NCI-H446 (cell line): ENCODE measurements at places on chromosomes 12 and 14.

DNA sequence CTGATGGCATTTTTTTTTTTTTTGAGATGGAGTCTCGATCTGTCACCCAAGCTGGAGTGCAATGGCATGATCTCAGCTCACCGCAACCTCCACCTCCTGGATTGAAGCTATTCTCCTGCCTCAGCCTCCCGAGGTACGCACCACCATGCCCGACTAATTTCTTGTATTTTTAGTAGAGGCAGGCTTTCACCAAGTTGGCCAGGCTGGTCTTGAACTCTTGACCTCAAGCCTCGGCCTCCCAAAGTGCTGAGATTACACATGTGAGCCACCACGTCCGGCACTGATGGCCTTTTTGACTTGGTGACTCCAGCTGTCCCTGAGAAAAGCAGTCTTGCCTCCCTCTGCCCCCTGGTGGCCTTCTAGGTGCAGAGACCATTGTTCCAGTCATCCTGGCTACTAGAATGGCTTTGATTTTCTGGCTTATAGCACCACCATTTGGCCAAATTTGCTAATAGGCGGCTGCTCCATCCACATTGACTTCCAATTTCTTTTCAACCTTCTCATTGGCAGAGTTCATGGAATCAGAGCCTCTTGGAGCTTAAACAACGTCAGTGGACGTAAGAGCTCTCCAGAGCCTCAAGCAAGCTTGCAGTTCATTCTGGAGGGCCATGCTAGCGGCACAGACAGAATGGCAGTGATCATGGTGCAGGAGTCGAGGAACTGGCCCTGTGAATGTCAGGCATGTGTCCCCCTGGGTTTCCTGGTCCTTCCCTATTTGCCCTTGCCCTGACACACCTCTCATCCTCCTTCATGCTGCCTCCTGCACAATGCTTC lies 25.4 kb upstream of the EIF4B start:
- DNase-seq = peak; percentile 91

- no peak for DNase-seq
Measured at GRCh38 chr12:50104417-50105366, 884 bp downstream of the GPD1 start.

DNA sequence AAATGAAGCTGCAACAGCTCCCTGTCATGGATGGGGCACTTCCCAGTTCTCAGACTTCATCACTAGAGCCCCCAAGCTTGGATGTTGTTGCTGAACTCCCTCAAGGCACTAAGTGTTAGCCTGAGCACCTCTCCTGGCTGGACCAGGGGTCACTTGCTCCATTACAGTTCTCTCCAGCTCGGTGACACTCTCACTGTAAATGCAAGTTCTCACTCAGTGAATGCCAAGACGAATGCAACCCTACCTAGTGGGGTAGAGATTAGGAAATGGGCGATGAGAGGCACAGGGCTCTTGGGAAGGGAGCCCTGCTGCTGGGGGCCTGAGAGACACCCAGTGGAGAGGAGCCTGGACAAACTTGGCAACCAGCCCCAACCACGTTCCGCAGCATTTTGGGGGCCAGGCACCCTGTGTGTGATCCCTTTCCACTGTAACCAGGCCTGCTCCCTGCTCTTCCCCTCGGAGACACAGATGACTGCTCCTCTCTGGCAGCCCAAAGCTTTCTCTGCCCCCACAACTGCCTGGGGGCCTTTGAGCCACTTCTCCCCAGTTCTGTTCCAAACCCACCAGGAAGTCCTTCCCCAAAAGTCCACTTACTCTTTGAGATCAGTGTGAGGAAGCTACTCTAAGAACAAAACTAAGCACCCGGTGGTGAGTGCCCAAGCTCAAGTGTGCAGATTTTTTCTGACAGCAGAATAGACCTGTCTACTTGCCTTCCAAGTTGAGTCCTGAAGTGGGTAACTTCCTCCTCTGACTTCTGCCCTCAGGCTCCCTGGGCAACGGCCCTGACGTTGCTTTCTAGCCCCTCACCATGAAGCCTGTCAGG lies 8.0 kb upstream of the SELPLG start:
- no peak for DNase-seq

GRCh38 chr12:51941604-51942003 lies 9.9 kb upstream of the ACVR1B start:
- DNase-seq = no peak

GRCh38 chr12:49580572-49581535 lies 12.9 kb upstream of the MCRS1 start:
- peak; percentile 85 for DNase-seq

DNA sequence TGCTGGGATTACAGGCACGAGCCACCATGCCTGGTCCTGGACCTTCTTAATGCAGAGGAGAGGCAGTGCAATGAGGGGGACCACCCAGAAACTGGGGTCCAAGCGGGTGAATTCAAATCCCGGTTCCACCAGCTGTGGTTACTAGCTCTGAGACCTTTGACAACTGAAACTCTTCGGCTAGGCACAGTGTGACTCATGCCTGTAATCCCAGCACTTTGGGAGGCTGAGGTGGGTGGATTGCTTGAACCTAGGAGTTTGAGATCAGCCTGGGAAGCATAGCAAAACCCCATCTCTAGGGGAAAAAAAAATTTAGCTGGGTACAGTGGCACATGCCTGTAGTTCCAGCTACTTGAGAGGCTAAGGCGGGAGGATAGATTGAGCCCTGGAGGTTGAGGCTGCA lies 5.0 kb upstream of the CD4 start:
- DNase-seq = no peak

GRCh38 chr14:75984674-75985073 lies 889 bp upstream of the IFT43 start:
- no peak for DNase-seq

DNA sequence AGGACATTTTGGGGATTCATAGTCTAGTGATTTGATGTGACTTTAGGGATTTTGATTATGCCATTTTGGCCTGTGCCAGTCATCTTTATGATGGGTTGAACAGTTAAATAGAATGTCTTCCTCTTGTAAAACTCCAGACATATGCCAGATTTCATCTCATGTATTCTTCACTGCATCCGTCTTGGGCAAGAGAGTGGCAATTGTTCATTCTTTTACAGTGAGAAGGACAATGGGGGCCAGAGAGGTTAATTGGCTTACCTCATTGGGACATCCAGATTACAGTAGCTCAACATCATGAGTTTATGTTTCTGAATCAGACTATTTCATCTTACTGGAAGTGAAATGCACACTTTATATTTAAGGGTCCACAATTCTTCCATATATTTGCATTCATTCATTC lies 108.2 kb upstream of the SLC38A2 start:
- no peak for DNase-seq

DNA sequence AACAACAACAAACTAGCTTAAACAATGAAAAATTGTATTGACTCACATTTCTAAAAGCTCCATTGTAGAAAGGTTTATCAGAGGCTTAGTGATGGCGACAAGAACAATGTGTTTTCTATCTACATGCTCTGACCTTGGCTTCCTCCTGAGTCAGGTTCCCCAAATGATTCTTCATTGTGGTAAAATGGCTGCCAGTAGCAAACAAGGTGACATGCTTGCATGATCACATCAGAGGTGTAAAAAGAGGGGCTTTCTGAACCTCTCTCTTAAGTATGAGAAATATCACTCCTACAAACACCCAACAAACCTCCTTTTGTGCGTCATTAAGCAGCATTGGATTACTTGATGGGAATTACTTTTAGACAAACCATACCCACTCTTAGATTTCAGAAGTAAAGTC lies 252.4 kb upstream of the SYT1 start:
- DNase-seq = no peak

DNA sequence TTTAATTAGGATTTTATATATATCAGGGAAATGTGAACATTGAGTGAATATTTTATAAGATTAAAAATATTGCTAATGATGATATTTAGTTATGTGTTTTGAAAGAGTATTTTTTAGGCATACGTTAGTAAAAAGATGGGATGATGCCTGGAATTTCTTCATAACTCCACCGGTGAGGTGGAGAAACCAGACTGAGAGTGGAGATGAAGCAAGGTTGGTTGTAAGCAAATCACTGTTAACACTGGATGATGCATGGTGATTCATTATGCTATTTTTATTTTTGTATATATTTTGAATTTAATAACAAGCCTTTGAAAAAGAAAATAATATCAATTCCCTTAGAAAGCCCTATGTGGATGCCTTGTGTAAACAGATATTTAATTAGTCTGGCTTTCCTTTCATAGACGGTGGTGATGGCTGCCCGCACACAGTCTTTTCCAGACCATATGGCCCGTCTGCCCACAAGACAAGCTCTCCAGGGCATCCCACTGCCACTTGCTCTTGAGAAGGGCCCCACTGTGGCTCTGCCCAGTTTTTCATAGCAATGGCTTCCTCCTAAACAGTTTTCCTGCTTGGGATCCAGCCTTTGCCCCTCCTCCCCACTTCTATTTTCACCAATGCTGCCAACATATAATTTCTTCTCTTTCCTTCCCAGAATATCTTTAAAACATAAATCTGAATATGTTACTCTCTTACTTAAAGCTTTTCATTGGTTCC lies 95.4 kb downstream of the HELB start:
- peak; percentile 71 for DNase-seq

DNA sequence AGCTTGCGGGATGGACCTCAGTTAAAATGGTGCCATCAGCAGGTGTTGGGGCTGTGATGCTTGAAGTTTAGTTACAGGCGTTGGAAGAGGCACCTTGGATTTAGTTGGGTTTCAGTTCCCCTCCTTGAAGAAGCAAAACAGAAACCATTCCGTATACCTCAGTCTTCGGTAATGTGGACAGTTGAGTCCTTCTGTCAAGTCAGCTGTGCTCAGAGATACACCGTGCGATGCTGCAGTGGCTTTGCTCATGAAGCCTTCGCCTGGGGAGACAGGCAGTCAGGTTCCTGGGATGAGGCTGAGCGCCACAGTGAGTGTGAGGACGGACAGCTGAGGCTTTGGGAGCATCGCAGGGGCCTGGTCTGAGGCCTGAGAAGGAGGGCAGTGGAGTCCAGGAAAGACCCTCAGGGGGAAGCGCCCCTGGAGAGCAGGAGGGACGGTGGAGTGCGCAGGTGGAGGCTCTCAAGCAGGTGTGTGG lies 7.4 kb downstream of the RAN start:
- no peak for DNase-seq

- DNase-seq = no peak
Measured at GRCh38 chr12:89161557-89161956, 190.7 kb downstream of the DUSP6 start.

- DNase-seq = no peak
Measured at GRCh38 chr14:33691907-33692306, 259.0 kb downstream of the EGLN3 start.

DNA sequence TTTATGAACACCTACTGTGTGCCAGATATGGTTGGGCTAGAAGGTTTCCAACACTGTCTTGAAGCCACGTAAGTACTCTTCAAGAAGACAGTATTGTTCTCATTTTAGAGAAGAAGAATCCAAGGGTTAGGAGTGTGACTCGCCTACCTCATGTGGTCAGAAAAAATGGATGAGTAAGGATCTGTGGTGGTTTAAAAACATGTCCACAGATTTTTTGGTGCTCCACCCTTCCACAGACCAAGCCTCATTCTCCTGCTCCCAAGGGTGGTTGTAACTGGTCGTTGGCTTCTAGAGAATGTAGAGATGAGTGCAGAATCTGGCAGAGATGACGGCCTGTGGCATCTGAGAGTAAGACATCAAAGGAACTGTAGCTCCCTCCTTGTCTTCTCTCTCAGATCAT lies 30.3 kb upstream of the TTC7B start:
- DNase-seq = no peak

DNA sequence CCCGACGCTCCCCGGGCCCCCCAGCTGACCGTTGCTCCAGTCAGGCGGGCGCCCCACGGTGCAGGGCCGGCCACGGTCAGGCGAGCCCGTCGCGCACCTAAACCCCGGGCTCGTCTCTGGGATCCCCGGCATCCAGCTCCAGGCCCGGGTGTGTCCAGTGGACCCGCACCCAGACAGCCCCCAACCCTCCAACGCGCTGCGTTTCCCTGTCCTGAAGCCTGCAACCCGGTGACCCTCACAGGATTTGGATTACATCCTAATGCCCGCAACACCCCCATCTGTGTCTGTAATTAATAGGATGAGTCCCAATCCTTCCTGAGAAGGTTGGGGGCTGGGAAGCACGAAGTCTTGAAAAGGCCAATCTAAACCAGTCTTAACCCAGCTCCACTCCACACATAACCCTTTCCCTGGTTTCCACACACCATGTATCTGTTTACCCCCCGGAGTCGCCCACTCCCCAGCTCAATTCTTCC lies 10.4 kb downstream of the CPNE6 start:
- no peak for DNase-seq

GRCh38 chr12:109727039-109727723 lies 13.6 kb downstream of the FAM222A start:
- DNase-seq = no peak

DNA sequence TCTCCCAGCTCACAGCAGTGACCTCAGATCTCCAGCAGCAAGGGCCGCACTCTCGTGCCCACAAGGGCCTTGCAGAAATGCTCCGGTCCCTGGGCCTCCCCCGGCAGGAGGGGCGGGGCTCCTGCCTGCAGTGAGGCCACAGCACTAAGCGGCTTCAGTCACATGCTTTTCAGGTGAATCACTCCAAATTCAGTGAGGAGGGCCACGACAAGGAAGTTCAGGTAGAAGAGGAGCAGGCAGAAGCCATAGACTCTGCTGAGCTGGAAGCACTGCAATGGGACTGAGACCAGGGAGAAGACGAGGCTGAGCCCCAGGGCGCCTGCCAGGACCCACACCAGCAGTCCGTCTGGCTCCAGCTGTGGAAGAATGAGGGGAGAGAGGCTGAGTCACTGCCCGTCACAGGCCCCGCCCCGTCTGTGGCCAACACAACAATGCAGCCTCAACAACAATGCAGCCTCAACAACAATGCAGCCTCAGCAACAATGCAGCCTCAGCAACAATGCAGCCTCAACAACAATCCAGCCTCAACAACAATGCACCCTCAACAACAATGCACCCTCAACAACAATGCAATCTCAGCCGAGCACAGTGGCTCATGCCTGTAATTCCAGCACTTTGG lies 35.2 kb downstream of the SLC8B1 start:
- no peak for DNase-seq

DNA sequence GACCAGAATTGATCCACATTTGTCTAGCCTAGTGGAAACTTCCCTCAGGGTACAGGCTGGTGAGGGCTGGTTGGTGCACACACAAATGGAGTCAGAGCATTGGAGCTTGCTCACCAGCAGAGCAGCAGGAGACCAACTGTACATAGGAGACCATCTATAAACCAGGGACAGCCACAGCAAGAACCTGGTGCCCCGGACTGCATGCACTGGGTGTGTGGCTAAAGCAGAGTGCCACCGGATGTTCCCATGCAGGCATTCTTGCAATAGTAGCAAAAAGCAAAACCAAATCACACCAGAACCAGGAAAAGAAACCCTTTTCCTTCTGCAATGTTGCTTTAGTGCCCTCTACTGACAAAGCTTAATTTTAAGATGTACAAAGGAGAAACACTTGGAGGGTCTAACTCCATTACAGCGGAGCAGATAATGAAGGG lies 136.4 kb downstream of the MDGA2 start:
- DNase-seq = no peak
